ENCODE measurements at places on chromosomes 4 and X. TPM values are rescaled to one million over a fixed set of nuclear protein-coding genes. Genes with fewer than 3 reads are reported as not detected.

MAGEC2 gene
- total RNA-seq: not detected

TBL1X gene
- 25.3 TPM for total RNA-seq

C4orf50 gene
- not detected for total RNA-seq

ZNF711 gene
- total RNA-seq: 5.2 TPM

PWWP3B gene
- not detected for total RNA-seq

VCX2 gene
- not detected for total RNA-seq

PLP1 gene
- not detected for total RNA-seq

TLR2 gene
- 1.4 TPM for total RNA-seq

All from endothelial cell of umbilical vein (primary cell).